ENCODE measurements at places on chromosomes 2 and 18. TPM values are rescaled to one million over a fixed set of nuclear protein-coding genes. Genes with fewer than 3 reads are reported as not detected.

DNA sequence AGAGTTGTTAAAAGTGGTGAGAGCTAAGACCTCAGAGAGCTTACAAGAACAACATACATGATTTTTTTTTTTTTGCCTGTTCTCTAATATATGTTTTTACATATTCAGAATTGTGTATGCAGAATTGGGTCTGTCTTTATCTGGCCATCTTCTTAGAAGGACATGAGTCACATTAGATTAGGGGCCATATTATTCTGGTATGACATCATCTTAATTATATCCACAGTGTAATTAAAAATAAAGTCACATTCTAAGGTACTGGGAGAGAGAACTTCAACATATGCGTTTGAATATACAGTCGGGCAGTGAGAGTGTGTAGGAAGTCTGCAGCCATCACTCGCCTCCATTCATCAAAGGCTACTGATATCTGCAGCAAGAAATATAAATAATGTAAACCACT lies 88.3 kb downstream of the DSC3 start:
- DNase-seq, result no peak
- no peak overlapping the region for H3K4me3 ChIP-seq
- H3K27ac ChIP-seq, result no peak overlapping the region
- no peaks in the 10 kb centered on the region for H3K4me1 ChIP-seq
- H3K27me3 ChIP-seq, result no peaks in the 10 kb centered on the region

- H3K36me3 ChIP-seq, result peaks cover 10% of the 10 kb centered on the region
- no peak overlapping the region for H3K27ac ChIP-seq
- H3K27me3 ChIP-seq, result no peaks in the 10 kb centered on the region
- no peak overlapping the region for H3K4me3 ChIP-seq
Measured at GRCh38 chr2:95041060-95041823, 15.7 kb downstream of the MAL start.

The DTNA gene
- 0.43 TPM for total RNA-seq

The ALPP gene
- total RNA-seq, result not detected

All from activated naive CD4-positive, alpha-beta T cell treated with anti-CD3 and anti-CD28 coated beads for 36 hours (primary cell).